ENCODE measurements at places on chromosomes 6 and 20. TPM values are rescaled to one million over a fixed set of nuclear protein-coding genes. Genes with fewer than 3 reads are reported as not detected.

Gene EHMT2
- total RNA-seq = 72.3 TPM

Gene OR2H2
- not detected for total RNA-seq

- no peak for DNase-seq
Observed at GRCh38 chr20:343107-343506, 3.8 kb upstream of the NRSN2 start.

Gene SLC32A1
- not detected for total RNA-seq

DNA sequence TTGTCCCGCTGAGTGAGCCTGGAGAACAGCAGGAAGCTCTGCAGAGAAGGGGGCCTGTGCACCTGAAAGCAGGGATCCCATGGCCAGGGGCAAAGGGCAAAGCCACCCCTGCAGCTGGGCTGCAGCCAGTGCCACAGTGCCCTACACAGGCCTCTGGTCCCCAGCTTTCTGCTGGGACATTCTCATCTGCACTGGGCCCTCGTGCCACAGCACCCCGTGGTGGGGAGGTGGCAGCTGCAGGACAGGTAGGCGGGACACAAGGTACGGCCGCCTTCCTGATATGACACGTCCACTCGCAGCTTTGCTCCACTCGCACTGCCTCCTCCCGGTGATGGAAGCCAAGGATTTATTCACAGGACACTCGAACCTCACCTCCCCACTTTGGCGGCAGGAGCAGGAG lies 27.2 kb downstream of the INSM1 start:
- DNase-seq = no peak

DNA sequence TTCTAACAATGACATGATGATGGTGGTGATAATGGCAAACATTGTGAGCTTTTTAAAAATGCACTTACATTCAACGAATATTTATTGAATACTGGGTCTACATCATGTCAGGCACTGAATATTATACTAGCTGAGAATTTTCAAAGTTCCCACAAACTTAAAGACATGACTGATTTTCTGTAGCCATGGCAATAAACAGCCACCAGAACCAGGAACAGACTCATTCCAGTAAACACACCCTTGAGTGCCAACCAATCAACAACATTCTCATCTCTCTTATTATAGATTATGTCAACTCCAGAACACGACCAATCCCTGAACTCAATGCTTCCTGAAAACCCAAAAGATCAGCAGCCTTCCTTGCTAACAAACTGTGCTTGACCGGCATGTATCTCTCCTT lies 212.4 kb upstream of the RUNX2 start:
- peak; percentile 71 for DNase-seq

Gene ECT2L
- 0.10 TPM for total RNA-seq

Gene RAET1L
- 3.1 TPM for total RNA-seq

Gene POU5F1
- 11.3 TPM for total RNA-seq

Gene ZNF311
- 1.6 TPM for total RNA-seq

Gene TAAR1
- not detected for total RNA-seq

- no peak for DNase-seq
Observed at GRCh38 chr6:162085561-162085960, 642.0 kb downstream of the PRKN start.

- DNase-seq = peak; percentile 13
Observed at GRCh38 chr6:47041741-47042140, 391 bp downstream of the ADGRF1 start.

GRCh38 chr6:166514196-166514595 lies 72.3 kb downstream of the RAMACL start:
- no peak for DNase-seq

GRCh38 chr6:169847901-169848311 lies 96.5 kb downstream of the ERMARD start:
- no peak for DNase-seq

Gene PRRT1
- not detected for total RNA-seq

- DNase-seq = no peak
Observed at GRCh38 chr20:50634191-50634590, 57.2 kb downstream of the RIPOR3 start.

DNA sequence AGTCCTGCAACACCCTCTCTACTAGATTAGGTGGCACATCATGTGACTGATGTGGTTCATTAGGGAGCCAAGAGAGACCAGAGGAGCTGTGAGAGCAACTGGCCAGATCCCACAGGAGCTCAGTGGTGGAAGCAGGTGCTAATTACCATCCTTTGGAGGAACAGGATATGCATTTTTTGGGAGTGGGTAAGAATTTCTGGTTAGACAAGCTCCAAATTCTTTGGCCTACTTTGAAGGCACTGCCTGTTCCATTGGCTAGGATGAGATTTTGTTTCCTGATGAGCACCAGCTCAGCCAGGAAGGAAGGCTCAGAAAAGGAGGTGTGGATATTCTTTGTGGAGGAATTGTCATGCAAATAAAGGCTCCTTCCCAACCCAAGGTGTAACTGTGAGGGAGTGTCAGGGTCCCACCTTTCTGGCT lies 130.3 kb upstream of the BMP2 start:
- DNase-seq = no peak

DNA sequence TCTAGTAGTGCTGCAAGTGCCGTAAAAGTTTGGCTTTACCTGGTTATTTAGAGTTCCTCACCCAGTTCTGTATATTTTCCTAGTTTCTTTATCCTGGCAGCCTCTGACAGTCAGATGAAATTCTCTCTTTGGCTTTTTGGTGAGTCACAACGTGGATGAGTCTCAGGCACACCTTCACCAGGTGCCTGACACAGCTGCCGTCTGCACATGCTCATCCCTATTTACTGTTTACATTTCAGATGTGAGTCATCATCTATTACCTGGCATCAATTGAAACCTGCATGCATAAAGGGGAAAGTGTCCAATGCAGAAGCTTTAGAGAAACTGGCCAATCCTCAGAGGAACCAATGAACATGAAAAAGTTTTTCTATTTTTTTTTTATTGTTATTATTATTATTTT lies 33.3 kb upstream of the ADGRF4 start:
- no peak for DNase-seq

Gene PNLDC1
- total RNA-seq = not detected

GRCh38 chr6:136038531-136038930 lies 187.0 kb downstream of the PDE7B start:
- DNase-seq = no peak

DNA sequence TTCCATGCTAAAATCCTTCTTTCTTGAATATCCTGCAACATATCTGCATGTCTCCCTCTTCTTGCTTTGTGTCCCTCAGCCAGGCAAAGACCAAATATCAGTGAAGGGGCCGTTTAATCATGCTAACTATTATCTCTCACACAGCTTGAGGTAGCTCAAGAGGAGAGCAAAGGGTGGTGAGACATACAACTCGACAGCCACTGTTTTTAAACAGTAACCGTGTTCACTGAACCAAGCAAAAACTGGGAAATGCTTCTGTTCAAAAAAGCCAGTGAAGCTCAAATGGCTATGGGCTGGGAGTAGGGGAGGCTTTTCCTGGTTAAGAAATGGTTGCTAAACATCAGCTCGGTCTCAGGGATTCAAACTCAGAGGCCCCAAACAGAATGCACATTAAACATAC lies 83.4 kb downstream of the MAP7 start:
- peak; percentile 89 for DNase-seq

- no peak for DNase-seq
Observed at GRCh38 chr20:31508517-31509244, 5.6 kb upstream of the HM13 start.

- no peak for DNase-seq
Observed at GRCh38 chr20:61960836-61961235, 104.8 kb downstream of the TAF4 start.

DNA sequence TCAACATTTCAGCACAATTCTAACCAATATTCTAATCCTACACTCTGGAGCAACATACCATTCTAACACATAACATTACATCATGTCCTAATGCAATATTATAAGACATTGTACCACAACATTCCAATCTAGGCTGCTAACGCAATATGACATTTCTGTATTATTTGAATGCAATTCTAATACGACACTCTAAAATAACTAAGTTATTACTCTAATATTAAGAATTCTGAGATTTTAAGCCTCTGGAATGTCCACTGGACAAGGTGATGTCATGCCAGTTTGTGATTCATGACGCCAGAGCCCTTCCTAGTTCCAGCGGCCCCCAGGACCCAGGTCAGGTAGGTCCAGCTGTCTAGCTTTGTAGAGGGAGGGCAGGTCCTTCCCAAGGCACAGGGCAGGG lies 69.7 kb upstream of the SIRPA start:
- no peak for DNase-seq

Gene MPIG6B
- total RNA-seq = not detected

DNA sequence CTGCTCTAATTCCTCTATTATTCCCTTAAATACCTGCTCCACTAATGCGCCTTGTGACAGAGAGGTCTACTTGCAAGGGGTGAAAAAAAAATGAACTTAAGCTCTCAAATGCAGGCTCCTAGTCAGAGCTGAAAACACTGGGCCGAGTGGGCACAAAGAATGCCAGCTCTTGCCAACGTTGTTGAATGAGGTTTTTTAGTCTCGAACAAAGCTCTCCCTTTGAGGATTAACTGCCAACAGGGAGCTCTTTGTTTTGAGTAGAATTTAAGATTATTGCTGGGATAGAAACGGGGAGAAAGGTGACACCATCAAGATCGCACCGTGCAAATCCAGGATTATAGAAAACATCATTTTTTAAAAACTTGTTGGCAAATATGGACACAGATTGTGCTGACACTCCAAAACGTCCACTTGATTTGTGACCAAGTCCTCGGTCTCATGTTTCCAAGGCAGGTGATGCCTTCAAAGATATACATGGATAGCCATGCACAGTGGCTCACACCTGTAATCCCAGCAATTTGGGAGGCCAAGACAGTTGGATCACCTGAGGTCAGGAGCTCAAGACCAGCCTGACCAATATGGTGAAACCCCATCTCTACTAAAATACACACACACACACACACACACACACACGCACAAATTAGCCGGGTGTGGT lies 163.2 kb downstream of the BMP7 start:
- no peak for DNase-seq

- DNase-seq = no peak
Observed at GRCh38 chr6:82353848-82354247, 9.8 kb upstream of the TPBG start.

Gene TRIM10
- total RNA-seq = under 0.01 TPM

DNA sequence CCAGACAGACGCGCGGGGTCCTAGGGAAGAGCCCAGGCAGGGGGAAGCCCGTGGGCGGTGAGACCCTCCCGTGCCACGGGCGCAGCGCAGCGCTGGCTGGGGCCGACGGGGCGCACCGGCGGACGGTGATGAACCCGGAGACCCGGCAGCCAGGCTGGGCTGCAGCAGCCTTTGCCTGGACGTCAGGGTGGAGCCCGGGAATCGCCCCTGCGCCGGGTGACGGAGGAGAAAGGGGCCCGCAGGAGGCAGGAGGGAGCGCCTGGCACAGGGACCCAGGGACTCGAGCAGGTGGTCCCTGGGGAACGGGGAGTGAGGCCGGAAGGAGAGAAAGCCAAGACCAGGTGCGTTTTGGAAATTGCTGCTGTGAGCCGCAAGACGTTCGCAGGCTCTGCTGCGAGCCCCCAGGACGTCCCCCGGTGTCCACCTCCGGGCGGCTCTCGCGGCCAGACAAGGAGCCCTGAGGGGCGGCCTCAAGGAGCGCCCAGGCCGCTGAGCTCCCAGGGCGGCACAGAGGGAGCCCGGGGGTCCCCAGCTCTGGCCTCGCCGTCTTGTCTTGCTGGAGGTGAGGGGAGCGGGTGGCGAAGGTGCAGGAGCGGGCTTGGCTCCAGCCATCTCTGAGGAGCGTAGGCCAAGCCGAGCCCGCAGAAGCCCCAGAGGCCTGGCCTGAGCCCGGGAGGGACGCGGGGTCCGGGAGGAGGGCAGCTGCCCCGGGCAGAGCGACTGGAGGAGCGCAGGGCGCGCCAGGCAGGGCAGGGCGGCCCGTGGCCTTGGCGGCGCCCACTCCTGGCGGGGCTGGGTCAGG lies 191.2 kb upstream of the PDE10A start:
- DNase-seq = no peak

Gene CRISP2
- total RNA-seq = 0.10 TPM

DNA sequence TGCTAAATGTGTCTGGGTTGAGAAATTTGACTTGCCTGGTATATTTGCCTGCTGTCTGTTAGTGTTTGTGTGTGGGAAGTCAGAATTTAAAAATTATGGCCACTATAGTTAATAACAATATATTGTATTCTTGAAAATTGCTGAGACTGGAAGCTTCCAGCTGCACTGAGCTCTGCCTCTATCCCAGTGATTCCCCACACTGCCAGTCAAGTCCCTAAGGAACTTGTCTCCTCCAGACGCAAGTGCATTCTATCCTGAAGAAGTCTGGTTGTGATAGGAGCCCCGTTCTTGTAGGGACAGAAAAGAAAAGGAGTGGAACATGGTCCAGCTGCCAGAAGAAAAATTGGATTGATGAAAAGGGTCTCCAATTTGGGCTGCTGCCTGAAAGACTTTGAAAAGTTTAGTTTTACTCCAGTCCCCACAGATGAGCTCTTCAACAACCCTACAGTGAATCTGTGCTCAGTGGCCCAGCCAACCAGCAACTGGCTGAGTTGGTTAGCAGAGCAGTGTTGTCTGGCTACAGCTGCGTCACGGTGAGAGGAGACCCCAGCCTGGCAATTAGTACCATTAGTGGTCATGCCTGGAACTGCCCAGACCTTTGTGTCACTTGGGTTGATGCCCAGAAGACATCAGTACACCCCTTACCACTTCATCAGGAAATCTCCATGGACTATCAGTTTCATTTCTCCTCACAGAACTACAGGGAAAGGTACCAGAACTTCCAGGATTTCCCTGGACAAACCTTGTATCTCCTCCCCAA lies 183.1 kb upstream of the MCHR2 start:
- DNase-seq = no peak

GRCh38 chr20:51634257-51634656 lies 91.7 kb upstream of the NFATC2 start:
- no peak for DNase-seq

Gene ULBP1
- total RNA-seq = 0.17 TPM

Gene CCN6
- 5.4 TPM for total RNA-seq

Gene FAM209B
- total RNA-seq = not detected

Gene SLPI
- total RNA-seq = 58.2 TPM

GRCh38 chr6:219641-220198 lies 72.6 kb upstream of the DUSP22 start:
- DNase-seq = peak; percentile 63

DNA sequence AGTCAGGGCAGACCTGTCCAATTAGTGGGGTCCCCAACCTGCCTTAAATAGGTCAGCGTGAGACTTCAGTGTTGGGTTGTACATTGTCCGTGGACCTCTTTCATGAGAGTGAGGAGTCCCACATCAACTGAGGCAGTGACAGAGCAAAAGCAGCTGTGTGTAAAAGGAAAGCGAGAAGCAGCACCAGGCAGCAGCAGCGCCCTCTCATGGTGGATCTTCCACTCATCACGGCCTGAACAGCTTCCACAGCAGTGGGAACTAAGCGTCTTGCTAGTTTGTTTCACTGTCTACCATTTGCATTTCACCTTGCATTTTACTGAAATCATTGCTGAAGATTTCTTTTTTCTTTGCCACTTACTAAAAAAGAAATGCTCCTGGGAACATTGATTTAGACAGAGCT lies 333.8 kb downstream of the PKHD1 start:
- DNase-seq = no peak

Gene TMEM217
- 13.0 TPM for total RNA-seq

Gene ME1
- total RNA-seq = 45.3 TPM

Gene CCDC167
- total RNA-seq = 46.5 TPM

Gene NRM
- 1.7 TPM for total RNA-seq

Gene SRMS
- total RNA-seq = not detected

Gene UBD
- 39.4 TPM for total RNA-seq

Gene FLRT3
- 5.2 TPM for total RNA-seq

All from renal cortical epithelial cell (primary cell).